Caco-2 (cell line): ENCODE measurements at places on chromosomes 16 and 17. TPM values are rescaled to one million over a fixed set of nuclear protein-coding genes. Genes with fewer than 3 reads are reported as not detected.

The B9D1 gene
- total RNA-seq = 8.1 and 11.5 TPM in 2 replicates

GRCh38 chr17:73594598-73594997 is 49.6 kb downstream of the SDK2 start:
- no peak for DNase-seq

The ABCA9 gene
- 0.19 and 0.27 TPM in 2 replicates for total RNA-seq

GRCh38 chr16:55255733-55256282 is 68.2 kb upstream of the IRX6 start:
- DNase-seq = no peak

DNA sequence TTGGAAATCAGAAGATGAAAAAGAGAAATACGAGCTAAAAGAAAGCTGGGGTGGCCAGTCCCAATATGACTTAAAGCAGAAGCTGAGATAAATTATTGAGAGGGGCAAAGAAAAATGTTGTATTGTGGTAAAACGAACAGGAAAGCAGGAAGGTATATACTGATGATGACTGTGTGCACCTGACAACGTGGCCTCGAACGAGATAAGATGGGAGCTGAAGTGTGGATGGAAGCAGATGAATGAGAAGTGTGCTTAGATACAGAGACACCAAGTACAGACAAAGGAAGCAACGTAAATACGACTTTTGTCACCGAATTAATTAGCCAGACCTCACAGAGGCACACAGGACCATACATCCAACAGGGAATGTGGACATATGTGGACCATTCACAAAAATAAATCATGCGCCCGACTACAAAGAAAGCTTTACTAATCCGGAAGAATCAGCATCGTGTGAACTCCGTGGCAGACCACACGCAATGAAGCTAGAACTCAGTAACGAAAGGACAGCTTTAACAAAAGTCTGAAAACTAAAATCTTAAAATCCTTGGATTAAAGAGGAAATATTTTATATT is 218.7 kb downstream of the RPTOR start:
- no peak for DNase-seq

The ALOX12B gene
- total RNA-seq = 0.34 and 0.39 TPM in 2 replicates

The IKZF3 gene
- total RNA-seq = 2.4 and 2.8 TPM in 2 replicates

- peak; percentile 50 for DNase-seq
These were observed 727 bp downstream of the CORO7 start for GRCh38 chr16:4415538-4416199.

The METTL2A gene
- 29.6 and 31.4 TPM in 2 replicates for total RNA-seq

GRCh38 chr16:11499295-11500089 is 87.2 kb downstream of the LITAF start:
- DNase-seq = no peak

The FAM117A gene
- total RNA-seq = 36.8 and 41.5 TPM in 2 replicates

GRCh38 chr17:50199211-50199802 is 2.1 kb downstream of the COL1A1 start:
- DNase-seq = no peak

DNA sequence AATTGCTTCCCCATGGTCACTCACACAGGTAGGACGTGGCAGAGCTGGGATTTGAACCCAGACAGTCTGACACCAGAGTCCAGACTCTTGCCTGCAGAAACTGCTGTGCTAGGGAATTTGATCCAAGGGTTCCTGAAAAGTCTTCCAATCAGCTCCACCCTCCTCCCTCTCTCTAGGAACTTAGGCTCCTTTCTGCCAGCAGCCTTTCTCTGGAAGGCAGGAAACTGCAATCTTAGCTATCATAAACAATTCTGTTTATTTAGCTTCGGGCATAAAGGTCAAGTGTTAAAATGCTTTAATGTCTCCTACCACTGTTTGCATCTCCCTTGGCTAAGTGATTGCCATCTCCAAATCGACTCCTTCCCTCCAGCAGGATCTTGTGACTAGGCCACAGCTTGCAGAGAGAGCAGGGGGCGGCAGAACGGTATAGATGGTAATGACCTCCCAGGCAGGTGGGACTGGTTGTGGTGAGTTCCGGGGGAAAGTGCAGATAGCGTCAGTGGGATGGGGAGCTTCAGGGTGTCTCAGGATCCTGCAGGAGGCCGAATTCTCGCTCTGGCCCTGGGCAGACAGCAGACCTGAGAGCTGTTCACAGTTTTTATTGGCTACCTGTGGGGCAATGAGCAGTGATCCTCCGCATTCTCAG is 882.4 kb upstream of the EEF2KMT start:
- no peak for DNase-seq

- no peak for DNase-seq
These were observed 23.4 kb downstream of the NME2 start for GRCh38 chr17:51189628-51190027.

DNA sequence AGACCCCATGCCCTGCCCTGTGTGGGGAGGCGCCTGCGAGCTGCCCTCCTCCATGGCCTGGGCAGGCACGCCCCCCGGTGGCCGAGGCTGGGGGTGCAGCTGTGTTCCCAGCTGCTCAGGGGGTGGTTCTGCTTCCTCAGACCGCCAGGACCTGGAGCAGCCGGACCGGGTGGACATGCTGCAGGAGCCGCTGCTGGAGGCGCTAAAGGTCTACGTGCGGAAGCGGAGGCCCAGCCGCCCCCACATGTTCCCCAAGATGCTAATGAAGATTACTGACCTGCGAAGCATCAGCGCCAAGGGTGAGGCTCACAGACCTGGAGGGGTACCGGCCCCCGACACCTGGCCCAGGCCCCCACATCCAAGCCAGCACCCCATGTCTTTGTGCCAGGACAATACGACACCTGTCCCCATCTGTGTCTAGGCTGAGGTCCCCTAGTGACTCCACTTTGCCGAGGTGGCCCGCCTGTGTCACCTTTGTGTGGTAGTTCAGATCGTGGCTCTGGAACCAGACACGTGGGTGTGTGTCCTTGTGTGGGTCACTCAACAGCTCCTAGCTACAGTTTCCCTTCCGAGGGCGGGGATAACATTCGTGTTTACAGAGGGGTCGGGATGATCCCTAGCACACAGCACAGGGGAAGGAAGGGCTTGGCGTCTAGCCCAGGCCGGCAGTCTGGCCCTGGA is 9.3 kb downstream of the GJD3 start:
- peak; percentile 90 for DNase-seq
